HepG2 (cell line): ENCODE measurements at places on chromosomes 13 and 19. TPM values are rescaled to one million over a fixed set of nuclear protein-coding genes. Genes with fewer than 3 reads are reported as not detected.

Gene EFNA2
- 4.3 and 9.9 TPM in 2 replicates for total RNA-seq

Gene C19orf85
- total RNA-seq: not detected in 2 replicates

Gene DKKL1
- total RNA-seq: 0.31 TPM in 1 of 2 replicates, not detected in the other

Gene LYPD3
- total RNA-seq: 0.15 and 0.51 TPM in 2 replicates

Gene KLK2
- total RNA-seq: not detected in 2 replicates
